ENCODE measurements at places on chromosomes 1 and 21.

- no peak for DNase-seq
Observed at GRCh38 chr1:245956225-245956624, 550.9 kb downstream of the SMYD3 start.

DNA sequence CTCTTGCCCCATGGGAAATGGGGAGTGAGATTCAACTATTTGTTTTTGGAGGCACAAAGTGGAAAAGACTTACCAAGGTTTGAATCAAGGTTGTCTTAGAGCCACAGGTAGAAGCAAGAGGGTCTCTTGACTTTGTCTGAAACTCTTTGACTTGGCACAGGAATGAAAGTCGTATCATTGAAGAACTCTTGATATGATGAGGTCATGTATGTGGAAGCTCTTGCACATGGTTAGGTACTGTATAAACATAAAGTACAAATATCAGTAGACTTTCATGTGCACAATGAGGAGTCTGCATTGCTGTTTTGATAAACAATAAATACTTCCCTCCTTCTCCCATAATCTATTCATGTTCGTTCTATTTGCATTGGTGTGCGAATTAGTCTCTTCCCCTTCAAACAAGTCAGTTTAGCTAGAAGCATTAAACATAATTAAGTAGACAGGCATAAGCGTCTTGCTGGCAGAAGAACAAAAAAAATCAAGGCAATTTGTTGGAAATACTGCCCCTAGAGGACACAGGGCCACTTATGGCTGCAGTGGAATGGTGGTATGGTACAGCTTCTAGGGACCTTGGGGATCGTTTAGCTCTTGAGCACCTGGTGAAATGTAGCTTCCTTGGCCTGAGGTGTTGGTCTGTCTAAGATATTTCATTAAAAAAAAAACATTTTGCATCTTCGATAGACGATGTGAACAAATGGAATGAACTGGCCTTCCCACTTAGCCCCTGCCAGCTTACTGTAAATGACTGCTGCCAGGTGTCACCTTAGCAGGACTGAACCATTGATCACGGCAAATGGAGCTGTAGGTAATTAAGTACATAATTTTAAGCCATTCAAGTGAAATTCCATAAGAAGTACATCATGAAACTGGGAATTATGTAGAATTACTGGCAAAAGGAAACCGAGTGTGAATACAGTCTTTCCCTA is 218.0 kb upstream of the GALNT2 start:
- DNase-seq, result no peak

DNA sequence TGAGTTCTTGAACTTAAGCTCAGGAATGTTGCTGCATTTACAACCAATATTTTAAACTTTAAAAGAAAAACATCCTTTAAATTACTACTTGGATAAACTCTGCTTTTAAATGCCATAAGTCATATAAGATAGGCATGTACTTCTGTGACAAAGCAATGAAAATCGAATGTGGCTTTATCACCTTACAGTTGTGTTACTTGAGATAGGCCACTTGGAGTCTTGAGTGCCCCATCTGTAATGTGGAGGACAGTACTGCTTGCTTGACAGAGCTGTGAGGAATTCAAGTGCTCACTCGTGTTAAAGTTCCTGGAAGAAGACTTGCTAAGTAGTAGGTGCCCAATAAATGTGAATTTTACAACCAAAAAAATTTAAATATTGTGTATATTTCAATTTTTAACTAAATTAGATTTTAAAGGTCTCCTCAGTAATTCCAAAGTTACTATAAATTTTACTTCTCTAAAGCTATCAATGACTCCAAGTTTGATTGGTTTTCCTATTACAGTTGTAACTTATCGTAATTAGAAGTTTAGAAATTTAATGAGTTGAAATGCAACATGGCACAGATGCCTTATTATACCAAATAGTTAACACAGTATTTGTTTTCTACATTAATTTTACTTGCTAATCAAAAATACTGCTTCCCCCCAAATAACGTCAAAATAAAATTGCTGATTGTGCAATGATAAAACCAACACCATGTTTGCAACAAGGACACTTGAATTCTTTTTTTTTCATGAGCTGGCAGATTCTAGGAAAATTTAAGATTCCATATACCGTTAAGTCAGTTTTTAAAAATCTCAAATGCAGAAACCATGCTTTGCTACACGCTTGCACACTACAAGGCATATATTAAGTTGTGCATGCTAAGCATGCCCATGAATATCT is 21.8 kb downstream of the PSMB2 start:
- no peak for DNase-seq

DNA sequence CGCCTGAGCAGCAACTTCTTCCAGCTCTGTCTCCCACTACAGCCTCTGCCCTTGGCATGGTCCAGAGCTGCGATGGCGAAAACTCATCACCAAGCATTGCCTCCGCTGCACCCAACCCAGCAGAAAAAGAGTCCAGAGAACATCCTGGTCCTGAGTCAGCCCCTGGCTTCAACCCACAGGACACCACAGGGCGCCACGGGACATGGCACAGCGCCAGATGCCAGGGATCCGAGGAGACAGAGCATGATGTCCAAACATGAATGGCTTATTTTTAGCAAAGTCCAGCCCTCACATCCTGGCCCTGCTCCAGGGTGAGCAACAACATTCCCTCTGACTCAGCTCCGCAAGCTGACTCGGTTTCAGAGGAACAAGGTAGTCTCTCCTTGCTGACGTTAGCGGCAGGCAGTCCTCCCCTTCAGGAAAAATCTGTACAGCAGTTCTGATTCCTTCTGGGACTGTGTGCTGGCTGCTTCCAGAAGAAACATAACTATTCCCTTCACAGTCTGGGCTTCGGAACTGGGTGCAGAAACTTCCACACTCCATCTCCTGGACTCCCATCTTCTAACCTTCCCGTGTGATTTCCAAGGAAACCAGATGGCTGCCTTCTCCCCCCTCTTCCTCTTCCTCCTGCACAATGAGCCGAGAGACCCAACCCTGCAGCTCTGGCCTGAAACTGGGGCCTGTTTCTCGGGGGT is 131.3 kb downstream of the TOMM20 start:
- DNase-seq, result no peak

- DNase-seq, result no peak
Observed at GRCh38 chr1:80417671-80418070, 1383.1 kb upstream of the ADGRL2 start.

- no peak for DNase-seq
Observed at GRCh38 chr1:220925707-220926106, 46.5 kb downstream of the HLX start.

GRCh38 chr1:84060781-84061180 is 61.8 kb upstream of the TTLL7 start:
- no peak for DNase-seq

DNA sequence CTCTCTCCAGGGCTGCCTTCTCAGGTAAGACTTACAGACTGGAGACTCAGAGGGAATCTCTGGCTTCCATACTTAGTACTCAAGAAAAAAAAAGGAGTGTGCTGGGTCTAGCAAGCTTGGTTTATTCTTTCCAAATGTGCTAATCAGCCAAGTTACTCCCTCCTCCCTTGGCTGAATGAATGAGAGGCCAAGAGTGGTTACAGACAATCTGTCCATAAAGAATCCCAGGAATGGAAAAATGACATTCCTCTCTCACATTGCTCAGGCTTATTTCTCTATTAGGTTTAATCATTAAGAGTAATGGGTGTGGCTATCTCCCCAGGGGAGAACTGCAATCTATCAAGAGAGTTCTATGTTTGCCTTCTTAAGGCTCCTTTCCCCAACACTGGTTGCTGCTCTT is 547.3 kb upstream of the PLXNA2 start:
- no peak for DNase-seq

DNA sequence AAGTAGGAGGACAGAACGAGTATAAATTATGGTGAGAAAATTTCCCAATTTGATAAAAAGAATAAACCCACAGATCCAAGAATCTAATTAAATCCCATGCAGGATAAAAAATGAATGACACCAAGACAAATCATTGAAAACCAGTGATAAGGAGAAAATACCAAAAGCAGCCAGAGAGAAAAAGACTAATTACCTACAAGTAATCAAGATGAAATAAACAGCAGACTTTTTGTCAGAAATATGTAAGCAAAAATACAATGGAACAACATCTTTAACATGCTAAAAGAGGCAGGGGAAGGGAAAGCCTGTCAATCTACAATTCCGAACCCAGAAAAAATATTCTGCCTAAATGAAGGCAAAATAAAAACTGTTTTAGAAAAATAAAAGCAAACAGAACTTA is 20.7 kb upstream of the CCN1 start:
- no peak for DNase-seq

DNA sequence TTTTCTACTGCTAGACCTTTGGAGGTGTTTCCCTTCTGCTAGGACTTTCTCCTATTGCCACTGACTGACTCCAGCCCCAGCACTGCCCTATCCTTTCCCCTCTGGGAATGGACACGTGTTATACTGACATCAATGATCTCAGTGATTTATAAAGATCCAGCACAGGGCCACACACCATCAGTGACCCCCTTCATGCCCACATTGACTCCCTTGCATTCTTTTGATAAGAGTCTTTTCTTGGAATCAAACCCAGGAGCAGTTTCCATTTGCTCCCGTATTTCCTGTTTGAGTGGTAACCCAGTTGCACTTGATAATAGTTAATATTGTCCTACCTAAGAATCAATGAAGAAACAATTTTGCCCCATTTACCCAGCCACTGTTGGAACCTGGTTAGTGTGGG is 501.0 kb upstream of the USP24 start:
- no peak for DNase-seq

DNA sequence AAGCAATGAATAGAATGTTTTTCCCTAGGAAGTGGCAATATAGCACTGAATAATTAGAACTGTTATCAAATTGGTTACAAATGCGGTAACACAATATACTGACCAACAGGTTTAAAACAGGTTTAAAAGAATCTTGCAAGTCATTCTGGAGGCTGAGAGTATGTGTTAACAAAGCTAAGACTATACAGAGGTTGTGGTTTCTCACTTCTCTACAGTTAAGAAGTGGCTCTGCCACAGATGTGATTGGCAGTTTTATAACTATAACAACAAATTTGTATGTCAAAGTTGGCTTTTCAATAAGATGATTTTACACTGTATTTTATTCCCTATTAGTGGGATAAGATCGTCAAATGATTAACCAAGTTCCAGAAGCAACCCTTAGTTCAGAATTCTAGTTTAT is 7.1 kb downstream of the ANGEL2 start:
- DNase-seq, result no peak

DNA sequence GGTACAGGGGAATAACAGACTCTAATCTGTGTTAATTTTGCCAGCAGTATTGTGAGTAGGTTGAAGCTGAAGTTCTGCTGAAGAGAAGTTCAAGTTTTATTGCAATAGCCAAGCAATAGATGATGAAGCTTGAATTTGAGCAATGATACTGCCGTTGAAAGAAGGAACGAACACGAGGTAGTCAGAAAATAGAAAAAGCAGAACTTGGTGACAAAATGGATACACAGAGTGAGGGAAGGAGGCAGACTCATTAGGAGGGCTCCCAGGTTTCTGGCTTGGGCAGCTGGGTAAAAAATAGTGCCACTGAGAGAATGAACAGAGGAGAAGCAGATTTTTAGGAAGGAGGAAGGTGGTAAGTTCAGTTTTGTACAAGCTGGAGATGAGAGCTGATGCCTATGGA is 22.3 kb upstream of the AGO1 start:
- no peak for DNase-seq

DNA sequence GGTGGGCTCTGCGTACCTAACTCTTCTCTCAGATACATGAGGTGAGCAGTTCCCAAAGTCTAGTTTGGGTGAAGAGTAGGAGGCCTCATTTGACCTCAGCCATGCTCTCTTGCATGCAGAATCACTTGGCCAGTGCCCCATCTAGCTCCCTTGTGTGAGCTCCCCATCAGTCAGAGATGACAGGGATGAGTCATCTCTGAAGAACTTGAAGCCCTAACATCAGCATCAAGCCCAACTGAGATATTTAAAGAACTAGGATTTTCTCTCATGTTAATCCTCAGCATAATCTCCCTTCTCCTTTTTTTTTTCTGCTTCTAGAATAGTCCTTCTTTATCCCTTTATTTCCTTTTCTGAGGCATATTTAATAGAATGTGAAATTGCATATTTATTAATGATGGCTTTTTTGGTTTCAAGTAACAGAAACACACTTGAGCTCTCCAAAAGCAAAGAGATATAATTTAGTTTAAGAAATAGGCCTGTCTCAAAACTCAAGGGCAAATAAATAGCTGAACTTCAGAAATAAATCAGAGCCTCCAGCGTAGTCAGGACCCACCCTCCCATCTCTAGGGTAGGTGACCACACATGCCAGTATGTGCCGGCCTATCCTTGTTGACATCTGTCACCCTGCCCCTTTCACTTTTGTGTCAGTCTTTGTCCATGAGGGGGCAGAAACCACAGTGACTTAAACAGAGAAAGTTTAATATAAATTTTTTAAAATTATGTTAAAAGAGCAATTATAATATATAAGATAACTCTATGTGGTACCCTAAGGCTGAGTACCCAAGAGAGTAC is 112.3 kb downstream of the TSEN15 start:
- no peak for DNase-seq

DNA sequence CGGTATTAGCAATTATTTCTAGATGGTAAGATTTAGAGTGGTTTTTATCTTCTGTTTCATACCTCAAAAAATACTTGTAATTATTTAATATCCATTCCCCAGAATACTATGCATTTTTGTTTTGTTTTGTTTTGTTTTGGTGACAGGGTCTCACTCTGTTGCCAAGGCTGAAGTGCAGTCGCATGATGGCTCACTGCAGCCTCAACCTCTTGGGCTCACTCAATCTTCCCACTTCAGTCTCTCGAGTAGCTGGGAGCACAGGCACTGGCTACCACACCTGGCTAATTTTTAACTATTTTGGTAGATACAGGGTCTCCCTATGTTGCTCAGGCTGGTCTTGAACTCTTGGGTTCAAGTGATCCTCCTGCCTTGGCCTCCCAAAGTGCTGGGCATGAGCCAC is 252.7 kb downstream of the AKT3 start:
- no peak for DNase-seq

GRCh38 chr1:19750101-19750881 is 49.4 kb downstream of the TMCO4 start:
- no peak for DNase-seq

GRCh38 chr21:35204850-35205541 is 155.9 kb upstream of the RUNX1 start:
- no peak for DNase-seq

DNA sequence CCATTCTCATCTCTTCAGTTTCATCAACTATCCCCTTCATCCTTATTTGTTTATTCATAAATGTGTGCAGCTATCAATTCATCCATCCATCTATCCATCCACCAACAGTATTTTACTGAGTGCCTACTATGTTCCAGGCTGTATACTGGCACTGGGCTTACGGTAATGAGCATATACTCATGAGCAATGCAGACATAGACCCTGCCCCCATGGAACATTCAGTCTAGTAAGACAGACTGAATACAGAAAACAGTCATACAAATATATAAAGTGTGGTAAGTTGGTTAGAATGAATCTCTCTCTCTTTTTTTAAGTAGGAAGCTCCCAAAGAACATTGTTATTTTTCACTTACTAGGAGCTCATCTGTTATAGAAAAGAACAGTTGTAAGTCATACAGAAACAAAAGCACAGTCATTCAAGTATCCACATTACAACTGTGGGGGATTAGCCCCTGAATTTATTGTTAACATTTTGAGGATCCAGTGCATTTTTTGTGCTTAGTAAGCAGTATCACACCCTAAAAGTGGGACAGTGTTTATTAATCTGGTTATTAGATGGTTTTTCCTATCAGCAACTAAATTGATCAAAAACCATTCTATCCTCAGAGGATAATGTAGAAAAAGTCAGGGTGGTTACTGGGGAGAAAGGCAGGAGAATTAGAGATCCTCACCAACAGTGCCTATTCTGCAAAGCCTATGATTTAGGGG is 3.6 kb downstream of the SLC16A4 start:
- DNase-seq, result no peak

Data from NCI-H187 (cell line).